C1 segment of cervical spinal cord (tissue), 14 donors: ENCODE measurements at places on chromosomes 6 and 20.

- DNase-seq, result no peak
These were observed 184.9 kb upstream of the SNX9 start for GRCh38 chr6:157637941-157638662.

DNA sequence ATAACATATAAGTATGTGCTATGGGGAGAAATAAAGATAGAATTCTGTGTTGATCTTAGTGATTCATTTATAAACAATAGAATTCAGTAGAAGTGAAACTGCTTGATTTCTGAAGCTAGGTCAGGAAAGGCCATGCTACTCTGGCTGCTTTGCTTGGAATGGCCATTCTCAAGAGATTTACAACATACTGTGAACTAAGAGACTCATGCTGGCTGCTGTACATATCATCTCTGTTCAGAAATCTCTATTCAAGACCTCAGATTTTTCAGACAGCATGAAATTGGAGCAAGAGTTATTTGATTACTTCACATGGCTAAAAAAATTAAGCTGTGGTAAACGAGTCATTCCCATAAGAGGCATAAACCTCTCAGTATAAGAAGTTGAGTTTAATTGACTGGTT lies 662.6 kb downstream of the BCKDHB start:
- DNase-seq, result no peak

DNA sequence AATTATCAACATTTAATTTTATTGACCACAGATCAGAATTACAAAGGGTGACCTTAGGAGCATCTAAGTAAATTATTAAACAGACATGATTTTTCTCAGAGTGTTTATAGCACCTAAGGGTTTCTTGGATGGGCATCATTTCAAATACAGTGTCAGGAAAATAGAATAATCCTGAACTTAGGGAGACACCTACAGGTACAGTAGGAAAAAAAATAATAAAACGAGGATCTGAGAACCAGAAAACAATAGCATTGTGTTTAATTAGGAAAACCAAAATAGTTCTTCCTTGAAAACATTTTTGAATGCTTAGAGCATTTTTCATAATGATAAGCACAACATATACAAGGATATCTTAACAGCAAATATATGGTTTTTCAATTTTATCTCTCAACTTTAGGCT lies 39.2 kb downstream of the MMUT start:
- no peak for DNase-seq

DNA sequence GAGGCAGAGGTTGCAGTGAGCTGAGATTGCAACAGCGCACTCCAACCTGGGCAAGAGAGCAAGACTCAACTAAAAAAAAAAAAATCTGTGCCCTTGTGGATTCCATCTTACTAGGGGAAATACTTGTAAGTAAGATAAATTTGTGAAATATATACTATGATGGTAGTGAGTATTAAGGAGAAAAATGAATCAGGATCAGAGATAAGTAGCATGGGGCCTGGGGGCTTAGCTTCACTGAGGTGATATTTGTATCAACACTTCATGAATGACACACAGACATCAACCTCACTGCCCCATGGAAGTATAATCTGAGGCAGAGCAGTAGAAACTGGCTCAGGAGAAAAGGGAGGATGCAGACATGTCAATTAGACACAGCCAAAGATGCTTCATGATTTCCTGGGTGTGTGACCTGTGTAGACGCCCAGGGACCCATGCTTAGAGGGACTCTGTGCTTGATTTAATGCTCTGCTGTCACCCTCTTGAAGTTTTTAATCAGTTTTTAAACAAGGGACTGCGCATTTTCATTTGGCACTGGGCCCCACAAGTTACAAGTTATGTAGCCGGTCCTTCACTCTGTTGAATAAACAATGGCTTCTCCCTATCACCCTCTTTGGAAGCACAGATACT lies 41.9 kb downstream of the PCNA start:
- no peak for DNase-seq

- peak; percentile 77 for DNase-seq
These were observed at the start of gene PYGB for GRCh38 chr20:25247956-25248785. PYGB (plus strand) TSS chr20:25248085; CDS start chr20:25248179, 94 bp downstream.

DNA sequence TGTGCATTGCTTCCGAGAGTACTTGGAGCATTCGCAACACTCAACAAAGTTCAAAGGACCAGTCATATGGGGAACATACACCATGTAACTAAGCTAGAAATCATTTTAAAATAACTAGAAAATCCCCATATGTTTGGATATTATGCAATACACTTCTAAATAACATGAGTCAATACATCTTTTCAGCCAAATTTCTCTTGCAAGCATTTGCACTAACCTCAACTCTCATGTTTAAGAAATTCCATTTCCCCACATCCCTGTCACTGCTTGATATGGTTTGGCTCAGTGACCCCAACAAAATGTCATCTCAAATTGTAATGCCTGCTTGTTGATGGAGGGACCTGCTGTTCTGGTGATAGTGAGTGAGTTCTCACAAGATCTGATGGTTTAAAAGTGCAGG lies 85.7 kb upstream of the CST7 start:
- no peak for DNase-seq

GRCh38 chr6:45946887-45947286 lies 68.8 kb downstream of the CLIC5 start:
- DNase-seq, result no peak

DNA sequence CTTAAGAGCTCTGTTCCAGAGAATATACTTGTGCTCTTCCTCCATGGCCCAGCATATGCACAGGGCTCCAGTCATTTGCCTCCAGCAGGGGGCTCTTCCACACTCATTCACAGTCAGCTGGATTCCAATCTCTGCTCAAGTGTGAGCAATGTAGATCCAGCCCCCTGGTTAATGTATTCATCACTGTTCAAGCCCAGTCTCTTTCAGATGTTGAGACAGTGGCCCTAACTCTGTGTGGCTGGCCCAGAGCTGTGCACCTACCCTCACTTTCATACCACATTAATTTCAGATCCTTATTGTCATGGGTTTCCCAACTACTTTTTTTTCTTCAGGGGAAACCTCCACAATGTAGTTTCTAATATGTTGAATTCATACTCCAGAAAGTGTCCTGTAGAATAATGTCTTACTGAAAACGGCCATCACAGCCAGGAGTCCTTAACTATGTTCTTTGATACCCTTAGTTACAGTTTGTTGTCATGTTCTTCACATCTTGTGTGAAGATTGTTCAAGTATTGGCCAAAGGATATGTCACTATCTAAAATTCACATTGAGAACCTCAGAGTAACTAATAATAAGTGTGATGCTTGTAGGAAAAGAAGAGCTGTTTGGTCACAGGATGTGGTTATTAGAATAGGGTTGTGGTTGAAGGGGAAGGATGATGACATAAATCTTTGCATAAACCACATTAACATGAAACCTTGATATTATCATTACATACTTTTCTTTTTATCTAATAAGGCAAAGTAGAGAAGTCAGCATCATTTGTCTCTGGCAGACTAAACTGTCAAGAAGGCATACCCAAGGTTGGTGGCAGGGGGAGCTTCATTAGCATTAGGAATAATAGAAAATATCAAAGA lies 14.4 kb upstream of the HLA-DQA1 start:
- no peak for DNase-seq

GRCh38 chr6:166849749-166850183 lies 106.6 kb downstream of the RNASET2 start:
- no peak for DNase-seq

GRCh38 chr6:15550546-15551123 lies 112.2 kb downstream of the DTNBP1 start:
- DNase-seq, result no peak

DNA sequence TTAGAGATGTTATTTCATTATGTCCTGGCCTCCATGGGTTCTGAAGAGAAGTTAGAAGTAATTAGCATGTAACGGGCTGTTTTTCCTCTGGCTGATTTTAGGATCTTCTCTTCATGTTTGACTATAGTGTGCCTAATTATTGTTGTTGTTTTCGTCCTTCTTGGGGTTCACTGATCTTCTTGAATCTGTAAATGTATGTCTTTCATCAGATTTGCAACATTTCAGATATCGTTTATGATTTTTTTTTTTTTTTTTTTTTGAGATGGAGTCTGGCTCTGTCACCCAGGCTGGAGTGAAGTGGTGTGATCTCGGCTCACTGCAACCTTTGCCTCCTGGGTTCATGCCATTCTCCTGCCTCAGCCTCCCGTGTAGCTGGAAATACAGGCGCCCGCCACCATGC lies 246.7 kb downstream of the TFAP2C start:
- DNase-seq, result no peak

GRCh38 chr6:155181498-155181897 lies 82.3 kb upstream of the CLDN20 start:
- DNase-seq, result no peak

- no peak for DNase-seq
These were observed 2.7 kb downstream of the KCNS1 start for GRCh38 chr20:45098103-45098773.

DNA sequence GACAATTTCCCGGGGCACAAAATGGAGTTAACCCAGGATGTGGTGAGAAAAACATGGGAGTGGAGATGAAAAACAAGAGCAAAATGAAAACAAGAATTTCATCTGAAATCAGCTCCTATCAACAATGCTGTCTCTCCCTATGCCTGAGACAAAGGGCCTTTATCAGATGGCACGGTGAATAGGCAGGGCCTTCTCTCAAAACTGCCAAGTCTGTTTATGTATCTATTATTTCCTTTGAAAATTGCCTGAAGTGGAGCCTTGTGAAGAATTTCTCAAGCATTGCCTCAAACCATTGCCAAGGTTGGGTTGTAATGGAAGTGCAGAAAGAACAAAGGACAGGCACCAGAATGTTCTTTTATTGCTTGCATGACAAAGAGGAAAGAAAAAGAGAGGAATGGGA lies 74.7 kb downstream of the BTBD3 start:
- no peak for DNase-seq

- DNase-seq, result no peak
These were observed 8.1 kb upstream of the SALL4 start for GRCh38 chr20:51810155-51811041.

GRCh38 chr6:4870821-4871494 lies 94.8 kb downstream of the CDYL start:
- no peak for DNase-seq

DNA sequence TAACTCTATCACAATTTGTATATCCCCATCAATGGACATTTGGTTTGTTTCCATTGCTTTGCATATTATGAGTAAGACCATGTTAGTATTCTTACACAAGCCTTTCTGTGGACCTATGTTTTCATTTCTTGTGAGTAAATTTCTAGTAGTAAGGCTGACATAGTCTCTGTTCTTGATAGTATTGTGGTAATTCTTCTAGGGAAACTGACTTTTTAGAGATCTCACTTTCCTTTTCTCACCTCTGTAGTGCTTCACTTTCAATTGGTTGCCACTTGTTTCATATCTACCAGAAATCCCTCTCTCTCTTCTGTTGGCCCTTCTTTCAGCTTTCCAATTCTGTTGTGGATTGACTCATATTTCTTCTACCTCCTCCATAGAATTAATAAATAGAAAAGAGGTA lies 8.5 kb downstream of the ISM1 start:
- no peak for DNase-seq

GRCh38 chr6:161498359-161498758 lies 224.5 kb upstream of the AGPAT4 start:
- DNase-seq, result no peak

DNA sequence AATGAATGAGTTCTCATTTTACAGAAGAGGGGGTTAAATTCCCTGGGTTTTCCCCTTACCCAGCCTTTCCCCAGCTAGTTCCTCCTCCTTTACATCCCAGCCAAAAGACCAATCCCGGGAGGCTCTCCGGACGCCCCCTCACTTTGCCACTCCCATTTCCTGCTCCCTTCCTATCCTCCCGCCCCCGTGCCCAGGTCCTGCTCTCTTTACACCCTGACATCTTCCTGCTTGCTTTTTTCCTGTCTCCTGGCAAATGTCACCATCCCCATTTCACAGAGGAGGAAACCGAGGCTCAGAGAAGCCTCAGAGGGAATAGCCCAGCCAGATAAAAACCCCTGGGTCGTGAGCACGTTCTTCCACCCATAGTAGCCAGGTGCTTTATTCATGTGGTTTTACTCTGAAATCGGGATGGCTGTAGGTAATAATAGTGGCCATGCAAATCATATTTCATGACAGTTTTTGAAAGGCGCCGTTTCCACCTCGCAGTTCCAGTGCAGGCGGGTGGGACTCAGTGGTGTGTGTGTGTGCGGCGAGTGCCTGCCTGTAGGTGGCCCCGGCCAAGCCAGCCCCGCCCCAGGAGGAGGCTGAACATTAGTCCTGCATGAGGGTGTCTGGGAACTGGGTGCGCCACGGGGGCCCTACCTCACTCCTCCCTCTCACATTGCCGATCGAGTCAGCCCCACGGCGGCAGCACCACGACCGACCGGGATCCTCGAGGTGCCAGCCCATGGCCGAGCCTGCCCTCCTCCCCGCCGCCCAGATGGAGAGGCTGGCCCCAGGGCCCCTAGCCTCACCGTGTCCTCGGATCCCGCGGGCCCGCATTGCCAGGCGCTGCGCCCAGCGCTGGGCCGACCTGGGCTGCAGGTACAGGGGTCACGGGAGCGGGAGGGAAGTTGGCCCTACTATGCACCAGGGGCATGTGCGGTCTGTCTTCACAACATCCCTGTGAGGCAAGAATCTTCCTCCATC lies at the start of gene ARHGAP40:
Gene ARHGAP40, plus strand, starts transcription at position 594 of the 969 bp plus-strand sequence.
- DNase-seq, result no peak

DNA sequence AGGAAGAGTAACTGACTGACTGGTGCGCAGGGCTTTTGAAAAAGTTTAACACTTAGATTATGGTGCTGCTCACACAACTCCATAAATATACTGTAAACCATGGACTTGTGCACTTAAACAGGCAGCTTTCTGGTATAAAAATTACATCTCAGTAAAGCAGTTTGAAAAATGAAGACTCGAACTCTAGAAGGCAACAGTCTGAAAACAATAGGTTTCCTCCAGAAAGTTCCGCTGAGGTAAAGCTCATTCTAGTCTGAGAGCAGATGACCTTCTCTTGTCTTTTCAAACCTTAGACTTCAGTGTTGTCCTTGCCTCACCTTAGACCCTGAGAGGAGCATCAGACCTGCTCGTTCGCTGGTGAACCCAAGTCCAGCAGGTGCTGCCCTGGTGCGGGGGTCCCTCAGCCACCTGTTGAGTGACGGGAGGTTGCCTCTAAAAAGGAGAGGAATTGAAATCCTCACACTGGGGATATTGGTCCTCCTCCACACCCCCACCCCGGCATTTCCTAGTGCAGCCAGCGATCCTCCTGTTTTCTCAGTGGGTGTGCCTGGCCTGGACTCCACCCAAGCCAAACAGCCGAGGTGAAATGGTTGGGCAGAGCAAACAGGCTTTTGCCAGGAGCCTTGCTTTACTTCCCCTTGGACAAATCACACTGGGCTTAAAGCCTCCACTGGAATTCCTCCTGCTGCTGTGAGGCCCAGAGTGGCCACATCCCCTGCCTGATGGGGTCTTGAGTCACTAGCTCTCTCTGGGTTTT lies 14.7 kb upstream of the PYGB start:
- no peak for DNase-seq

DNA sequence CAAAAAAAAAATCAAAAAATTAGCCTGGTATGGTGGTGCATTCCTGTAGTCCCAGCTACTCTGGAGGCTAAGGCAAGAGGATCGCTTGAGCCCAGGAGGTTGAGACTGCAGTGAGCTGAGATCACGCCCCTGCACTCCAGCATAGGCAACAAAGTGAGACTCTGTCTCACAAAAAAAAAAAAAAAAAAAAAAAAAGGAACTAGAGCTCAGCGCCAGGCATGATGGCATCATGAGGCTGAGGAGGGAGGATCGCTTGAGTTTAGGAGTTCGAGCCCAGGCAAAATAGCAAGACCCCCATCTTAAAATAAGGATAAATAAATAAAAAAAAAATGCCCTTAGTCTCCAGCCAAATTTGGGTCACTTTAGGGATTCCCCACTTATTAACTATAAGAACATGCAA lies 40.4 kb upstream of the PIM1 start:
- DNase-seq, result no peak
